ENCODE measurements at places on chromosomes 2 and 18.

DNA sequence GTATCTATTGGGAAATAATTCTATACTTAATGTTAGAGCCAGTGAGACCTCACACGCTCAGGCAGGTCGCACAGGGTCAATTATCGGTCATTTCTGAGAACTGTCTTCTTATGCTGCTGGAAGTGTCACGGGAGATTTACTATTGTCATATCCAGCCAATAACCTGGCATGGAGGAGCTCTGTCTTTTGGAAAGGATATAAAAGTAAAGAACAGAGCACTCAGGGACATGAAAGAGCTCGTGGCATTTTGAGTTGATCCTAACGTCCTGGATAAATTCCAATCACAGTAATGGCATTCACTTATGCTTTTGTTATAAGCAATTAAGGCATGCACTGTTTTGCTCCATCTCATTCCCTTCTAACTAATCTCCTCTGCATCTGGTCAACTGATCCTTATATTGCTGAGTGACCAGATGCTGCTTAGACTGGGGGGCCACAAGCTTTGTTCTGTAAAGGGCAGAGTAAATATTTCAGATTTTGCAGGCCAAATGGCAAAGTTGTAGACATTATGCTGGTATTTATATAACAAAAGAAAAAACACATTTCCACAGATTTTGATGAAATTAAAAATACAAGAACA lies 453.5 kb upstream of the SMIM21 start:
- no peak for DNase-seq

DNA sequence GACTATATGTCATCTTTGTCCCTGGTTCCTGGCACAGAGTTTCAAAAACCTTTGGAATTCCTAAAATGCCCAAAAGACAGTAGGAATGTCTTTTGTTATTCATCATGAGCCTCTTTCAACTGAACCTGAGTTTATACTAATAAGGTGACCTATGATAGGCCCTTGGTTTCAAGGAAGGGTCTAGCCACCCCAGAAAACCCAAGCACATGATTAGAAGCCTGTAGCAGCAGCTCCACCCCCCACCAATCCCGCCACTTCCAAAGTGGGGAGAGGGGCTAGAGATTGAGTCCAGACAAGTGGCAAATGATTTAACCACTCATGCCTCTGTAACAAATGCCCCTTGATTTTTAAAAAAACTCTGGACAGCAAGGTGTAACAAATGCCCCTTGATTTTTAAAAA lies 56.8 kb downstream of the ADD2 start:
- no peak for DNase-seq

DNA sequence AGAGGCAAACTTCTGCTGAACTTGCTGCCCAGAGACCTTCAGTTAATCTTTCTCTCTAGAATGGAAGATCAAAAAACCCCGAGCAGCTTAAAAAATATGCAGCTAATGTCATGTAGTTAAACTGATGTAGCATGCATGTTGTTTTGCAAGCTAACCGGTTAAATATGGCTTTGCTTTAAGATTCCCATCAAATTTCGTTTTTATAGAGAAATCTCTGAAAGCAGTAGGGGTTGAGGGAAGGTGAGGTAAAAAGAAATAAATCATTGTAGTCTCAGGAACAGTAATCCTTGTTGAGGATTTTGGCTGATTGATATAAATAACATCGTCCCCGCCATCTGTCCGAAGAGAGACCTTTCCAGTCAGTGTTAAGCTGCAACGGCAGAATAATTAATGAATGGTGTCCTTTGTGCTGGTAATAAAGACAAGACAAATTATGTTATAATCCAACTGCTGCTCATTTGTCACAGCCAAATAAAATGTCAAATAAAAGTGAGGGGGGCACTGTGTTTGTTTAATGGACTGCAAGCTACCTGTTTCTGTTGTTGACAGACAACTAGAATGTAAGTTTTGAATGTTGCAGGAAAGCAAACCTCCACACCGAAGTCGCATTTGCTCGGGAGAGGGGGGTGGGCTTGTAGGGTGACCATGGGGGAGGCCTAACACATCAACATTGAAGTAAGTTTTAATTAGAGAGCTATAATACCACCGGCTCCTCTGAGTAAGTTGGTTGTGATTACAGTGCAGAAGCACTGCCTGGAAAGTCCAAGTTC lies 555.5 kb downstream of the ARHGAP15 start:
- no peak for DNase-seq

DNA sequence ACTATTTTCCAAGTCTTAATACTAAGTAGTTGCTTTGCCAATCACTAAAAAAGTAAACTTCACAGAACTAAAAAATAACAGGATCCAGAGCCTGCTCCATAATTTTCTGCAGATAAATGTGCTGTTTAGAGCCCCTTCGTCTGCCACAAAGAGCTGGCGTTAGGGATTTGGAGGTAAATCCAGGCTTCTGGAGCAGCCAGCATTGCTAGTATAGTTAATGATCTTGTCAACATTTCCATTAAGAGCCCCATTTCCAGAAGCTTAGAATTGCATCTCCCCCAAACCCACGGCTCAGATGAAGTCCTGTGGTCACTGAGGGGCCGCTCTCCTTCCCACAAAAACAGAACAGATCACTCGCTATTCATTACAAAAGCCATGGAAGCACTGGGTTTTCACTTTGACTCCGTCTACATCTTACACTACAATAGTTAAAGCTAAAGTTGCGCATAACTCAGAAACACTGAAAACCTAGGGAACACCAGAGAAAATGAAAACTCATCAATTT lies 41.9 kb downstream of the ZNF516 start:
- DNase-seq: no peak

DNA sequence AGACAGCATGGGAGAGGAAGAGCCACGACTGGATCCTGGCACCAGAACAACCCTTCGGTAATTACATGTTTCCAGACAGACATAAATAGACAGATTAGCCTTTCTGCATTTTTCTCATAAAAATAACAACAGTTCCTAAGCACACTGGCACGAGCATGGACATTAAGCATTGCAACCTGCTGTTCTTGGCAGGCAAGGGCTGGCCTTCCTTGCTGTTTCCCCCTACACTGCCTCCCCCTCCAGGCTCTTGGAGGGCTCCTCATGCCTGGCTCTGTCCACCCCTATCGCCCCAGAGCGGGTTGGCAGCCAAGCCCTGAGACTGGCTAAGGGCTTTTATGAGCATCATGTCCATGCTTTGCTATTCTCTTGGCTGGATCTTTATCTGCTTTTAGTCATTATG lies 89.6 kb downstream of the TTC32 start:
- no peak for DNase-seq

DNA sequence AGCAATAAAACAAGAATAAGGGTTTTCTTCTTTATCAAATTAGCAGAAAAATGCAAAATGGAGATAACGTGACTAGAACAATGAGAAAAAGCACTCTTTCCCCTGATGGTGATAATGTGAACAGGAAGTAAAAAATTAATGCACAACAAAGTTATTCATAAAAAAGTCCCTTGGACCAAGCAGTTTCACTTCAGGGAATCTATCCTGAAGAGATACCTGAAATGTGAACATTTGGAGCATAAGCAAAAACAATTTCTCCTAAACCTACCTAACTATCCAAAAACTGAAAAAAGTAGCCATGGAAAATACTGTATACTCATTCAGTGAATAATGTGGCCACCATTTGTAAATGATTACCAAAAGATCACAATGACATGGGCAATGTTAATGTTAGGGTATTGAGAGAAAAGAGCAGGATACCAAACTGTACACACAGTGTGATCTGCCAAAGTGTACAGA lies 48.7 kb downstream of the TRIP12 start:
- no peak for DNase-seq

DNA sequence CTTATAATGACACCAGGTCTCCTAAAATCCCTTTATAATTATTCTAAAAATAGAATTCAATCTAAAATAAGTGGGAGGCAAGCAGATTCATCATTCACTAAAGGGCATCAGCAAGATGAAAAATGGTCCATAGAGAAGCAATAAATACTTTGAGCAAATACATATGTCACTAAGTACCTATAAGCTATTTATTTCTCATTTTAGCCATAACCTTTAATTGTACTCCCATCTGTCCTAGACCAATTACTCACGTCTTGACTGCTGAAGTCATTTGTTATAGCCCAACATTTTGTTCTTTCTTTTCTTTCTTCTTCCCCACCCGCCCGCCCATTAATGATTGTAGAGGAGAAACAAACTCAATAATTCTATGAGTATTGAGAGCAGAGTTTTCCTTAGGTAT lies 105.7 kb downstream of the MAP2 start:
- DNase-seq: no peak

DNA sequence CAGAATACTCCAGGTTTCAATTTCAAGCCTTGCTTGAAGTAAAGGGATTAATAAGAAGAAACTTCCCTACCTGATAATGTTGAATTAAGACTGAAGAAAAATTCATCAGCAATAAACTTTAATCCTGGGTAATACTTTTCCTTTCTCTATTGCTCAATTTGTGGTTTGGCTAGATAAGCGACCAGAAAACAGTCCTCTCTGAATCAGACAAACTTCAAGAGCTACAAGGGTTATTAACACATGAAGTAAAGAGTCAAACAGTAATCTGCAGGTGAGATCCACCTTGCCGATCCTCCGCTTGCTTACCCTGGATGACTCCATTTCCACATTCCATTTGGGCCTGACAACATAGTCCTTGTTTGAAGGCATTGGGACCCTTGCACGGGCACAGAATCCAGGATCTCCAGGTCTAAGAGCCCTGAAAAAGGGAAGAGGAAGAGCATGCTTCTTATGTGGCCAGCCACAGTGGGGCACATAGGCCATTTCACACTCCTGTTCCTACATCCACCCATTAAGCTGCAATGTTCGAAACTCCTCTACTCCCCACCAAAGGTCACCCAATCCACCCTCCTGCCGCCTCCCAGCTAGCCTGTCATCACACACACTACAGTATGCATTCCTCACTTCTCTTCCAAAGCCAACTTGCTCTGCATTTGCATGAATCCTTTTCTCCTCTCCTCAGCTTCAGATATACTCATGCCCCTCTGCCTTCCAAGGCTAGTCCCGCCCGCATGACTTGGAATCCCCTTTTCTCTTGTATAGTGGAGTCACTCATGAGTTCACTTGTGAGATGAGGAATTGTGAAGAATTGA lies 39.8 kb downstream of the IWS1 start:
- no peak for DNase-seq

DNA sequence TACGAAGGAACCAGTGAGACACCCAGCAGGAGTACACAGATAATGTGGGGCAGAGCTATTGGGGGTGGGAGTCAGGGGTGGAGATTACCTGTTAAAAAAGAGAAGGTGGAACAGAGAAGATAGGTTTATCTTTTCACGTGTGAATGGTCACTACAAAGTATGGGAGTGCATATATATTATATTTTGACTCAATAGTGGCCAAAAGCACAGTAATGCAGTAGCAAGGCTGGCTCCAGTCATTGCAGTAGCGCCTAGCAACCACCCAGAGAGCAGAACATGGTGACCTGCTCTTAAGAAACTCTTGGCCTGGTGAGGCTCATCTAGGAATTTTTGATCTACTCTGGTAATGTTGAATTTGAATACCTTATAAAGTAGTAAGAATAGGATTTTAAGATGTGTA lies 1.0 kb downstream of the IMPACT start:
- no peak for DNase-seq

DNA sequence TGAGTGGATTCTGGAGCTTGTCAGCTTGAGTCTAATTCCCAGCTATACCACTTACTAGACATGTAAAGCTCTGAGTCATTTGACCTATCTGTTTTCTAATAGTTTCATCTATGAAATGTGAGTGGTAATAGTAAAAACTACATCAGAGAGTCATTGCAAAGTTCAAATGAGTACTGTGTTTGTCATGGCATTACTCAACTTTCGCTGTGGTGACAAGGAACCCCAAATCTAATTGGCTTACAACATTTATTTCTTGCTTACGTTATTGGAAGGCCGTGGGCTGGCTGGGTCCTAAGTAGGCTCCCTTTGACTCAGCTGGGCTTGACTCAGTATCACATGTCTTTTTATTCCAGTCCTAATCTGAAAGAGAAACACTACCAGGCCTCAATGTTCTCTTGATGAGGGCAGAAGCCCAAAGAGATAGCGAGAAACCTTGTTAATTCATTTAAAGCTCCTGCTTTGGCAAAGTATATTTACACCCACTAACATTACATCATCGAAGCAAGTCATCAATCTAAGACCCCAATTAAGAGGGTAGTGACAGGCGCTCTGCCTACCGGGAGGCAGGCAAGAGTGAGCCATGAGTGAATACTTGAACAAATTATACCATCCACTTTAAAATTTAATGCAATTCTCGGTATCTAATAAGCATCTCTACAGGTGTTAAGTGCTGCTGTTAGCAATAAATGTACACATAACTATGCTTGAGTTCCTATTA lies 431.8 kb upstream of the SPHKAP start:
- DNase-seq: no peak

- no peak for DNase-seq
These were observed 160.3 kb upstream of the EPAS1 start for GRCh38 chr2:46136953-46137352.

- DNase-seq: no peak
These were observed 904.8 kb downstream of the MBD2 start for GRCh38 chr18:53319628-53320027.

DNA sequence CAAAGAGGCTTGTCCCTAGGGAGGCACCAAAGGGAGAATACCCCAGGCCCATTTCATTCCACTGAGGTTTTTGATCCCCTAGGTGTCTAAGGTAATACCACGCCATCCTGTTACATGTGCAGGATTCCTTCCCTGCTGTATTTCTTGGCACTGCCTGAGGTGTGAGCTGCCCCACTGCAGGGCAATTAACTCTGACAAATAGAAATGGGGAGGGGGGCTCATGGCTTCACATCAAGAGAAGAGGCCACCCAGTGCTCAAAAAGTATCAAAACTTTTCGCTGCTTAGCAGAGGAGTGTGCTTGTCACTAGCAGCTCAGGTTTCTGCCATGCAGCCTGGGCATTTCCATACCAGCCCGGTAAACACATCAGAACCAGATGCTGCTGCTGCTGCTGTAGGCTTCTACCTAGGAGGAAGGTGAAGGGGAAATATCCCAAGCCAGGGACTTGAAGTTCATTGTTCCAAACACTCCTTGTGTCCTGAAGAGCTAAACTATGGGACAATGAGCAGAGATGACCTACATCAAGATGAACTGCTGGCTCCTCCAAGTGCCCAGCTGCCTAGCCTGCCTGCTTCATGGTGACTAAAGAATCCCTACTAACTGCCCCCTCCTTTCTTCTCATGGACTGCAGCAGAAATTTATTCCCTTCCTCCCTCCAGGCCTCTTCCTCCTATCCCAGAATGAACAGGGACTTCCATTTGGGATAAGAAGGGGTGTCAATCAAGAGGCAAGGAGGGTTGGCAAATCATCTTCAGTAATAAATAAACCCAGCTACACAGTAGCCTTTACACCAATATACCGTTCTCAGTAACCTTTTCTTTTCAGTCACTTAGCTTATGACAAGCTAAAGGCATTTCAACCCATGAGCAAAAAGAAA lies 16.4 kb downstream of the POU3F3 start:
- no peak for DNase-seq

GRCh38 chr2:48496849-48497248 lies 33.1 kb upstream of the STON1 start:
- DNase-seq: no peak

Data from NCI-H2029 treated with DMSO at 0.1 percent for 48 hours (cell line).